ENCODE measurements at places on chromosomes 16 and 17. TPM values are rescaled to one million over a fixed set of nuclear protein-coding genes. Genes with fewer than 3 reads are reported as not detected.

GRCh38 chr16:14263769-14264168 is 192.7 kb downstream of the MRTFB start:
- no peak for DNase-seq

GRCh38 chr16:17784073-17784472 is 313.3 kb upstream of the XYLT1 start:
- no peak for DNase-seq

DNA sequence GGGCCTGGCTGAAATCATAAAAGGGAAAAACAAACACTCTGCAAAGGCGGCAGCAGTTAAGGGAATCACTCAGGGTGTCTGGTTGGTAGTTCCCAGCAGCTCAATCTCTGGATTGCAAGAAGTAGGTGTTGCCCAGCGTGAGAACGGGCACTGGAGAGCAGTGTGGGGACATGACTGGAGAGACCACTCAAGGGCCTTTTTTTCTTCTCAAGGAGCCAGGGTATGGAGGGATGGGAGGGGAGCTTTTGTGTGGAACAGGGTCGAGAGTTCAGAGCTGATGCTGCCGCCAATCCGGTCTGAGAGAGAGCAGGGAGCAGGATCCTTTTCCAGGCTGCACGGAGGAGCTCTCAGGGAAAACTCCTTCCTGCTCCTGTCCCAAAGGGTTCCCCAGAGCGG is 15.2 kb downstream of the SCNN1B start:
- no peak for DNase-seq

- DNase-seq, result no peak
These were observed 109.8 kb downstream of the SDR42E1 start for GRCh38 chr16:81901484-81901883.

DNA sequence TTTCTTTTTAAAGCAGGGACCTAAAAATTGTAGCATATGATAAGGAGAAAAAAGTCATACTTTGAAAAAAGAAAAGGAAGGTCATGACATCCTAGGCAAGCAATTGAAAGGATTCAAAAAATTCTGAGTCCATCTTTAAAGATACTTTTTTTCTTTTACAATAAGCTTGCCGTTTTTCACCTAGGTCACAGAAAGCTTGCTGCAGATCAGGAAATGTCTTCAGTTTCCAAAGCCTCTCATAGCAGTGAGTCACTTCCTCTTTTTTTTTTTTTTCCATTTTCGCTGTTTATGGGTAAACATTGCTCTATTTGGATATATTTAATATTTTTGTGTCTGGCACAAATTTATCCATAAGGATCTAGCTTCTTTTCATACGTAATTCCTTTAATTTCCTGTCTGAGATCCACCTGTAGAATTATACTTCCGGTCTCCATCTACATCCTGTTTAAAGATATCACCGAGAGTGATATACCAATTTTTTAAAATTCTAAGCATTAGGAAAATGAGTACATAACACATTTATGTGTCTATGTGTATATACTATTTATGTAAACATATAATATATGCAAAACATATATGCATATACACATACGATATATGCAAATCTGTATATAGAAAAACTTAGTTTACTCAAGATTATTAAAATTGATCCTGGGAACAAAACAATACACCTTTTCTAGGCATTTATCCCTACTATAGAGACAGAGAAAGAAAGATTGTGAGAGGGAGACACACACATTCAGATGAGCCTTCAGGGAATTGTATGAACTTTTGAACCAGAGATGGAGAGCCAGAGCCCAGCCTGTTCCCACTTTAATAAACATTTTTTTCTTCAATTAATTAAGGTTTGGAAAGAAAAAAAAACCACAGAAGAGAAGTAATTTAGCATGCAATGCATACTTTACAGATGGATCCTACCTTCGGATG is 134.4 kb downstream of the SKAP1 start:
- DNase-seq, result no peak

- no peak for DNase-seq
These were observed 139.6 kb downstream of the HS3ST3A1 start for GRCh38 chr17:13462146-13462545.

DNA sequence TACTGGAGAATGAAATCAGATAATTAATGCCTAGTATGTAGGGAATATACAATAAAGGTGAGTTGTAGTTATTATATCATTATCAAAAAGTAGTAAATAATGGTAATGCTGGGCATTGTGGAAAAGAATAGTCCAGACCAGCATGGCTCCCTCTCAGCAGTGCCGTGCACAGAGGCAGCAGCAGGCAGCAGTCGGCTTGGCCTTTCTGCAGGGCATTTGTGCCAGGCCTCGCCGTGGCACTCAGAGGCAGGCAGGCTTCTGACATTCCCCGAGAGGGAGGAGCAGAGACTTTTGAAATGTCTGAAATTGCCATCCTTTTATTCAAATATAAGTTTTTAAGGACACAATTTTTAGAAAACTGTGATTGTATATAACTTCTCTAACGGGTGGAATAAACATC is 15.0 kb downstream of the KIAA0513 start:
- DNase-seq, result no peak

DNA sequence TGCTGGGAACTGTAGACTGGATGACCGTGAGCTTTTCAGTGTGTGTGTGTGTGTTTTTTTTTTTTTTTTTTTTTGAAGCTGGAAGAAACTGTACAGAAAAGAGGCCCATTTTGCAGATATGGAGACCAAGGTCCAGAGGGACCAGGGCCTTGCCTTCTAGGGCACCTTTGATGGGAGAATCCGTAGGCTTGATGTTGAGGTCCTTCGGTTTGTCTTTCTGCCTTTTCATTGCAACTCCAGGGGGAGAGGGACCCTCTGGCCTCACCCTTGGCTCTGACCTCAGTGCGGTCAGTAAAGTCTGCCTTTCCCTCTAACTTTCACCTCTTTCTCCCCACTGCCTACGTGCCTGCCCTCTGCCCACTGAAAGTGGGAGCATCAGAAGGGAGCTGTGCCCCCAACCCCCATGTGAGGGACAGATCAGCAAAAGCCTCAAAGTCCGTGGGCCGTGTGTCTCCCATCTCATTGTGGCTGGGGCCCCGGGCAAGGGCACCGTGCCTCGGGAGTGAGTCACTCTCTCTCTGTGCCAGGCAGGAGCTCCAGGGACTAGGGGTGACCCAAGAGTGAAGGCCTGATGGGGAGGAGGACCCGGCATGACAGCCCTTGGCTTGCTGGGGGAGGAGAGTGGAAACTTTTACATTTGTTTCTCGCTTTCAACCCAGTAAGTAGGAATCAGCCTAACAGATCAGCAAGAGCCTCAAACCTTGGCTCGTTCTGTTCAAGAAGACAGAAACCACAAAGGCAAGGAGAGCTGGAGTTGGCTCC is 123.6 kb downstream of the CMIP start:
- DNase-seq, result no peak

- DNase-seq, result no peak
These were observed 62.4 kb downstream of the STH start for GRCh38 chr17:46061435-46061834.

GRCh38 chr17:19331134-19331533 is 31.4 kb downstream of the B9D1 start:
- no peak for DNase-seq

GRCh38 chr16:3878610-3879009 is 1.9 kb downstream of the CREBBP start:
- no peak for DNase-seq

DNA sequence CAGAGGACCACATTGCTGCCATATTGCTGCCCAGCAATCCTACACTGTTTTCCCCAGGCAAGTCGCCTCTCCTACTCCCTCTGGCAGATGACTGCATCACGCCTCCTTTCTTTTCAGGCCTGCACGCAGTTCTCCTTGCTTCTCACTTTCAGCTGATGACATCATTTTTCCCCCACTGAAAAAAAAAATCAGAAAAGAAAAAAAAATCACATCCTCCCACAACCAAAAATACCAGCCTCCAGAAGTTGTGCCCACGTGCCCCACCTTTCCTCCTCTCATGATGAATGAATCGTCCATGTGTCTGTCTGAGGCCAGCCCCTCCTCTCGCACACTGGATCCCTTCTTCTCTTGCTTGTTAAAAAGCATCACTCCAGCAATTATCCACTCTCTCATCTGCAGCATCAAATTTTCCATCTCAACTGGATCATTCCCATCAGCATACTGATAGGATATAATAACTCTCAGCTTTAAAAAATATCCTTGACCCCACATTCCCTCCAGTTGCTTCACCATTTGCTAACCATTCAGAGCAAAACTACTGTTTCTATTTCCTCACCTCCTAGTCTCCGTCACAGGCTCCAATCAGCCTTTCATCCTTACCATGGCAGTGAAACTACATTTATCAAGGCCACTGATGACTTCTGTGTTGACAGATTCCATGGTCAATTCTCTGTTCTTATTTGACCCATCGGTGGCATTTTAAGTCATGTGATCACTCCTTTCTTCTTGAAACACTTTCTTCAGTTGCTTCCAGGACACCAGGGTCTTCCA is 30.1 kb upstream of the DYNLL2 start:
- no peak for DNase-seq

- no peak for DNase-seq
These were observed 7.6 kb downstream of the PER1 start for GRCh38 chr17:8144401-8145231.

DNA sequence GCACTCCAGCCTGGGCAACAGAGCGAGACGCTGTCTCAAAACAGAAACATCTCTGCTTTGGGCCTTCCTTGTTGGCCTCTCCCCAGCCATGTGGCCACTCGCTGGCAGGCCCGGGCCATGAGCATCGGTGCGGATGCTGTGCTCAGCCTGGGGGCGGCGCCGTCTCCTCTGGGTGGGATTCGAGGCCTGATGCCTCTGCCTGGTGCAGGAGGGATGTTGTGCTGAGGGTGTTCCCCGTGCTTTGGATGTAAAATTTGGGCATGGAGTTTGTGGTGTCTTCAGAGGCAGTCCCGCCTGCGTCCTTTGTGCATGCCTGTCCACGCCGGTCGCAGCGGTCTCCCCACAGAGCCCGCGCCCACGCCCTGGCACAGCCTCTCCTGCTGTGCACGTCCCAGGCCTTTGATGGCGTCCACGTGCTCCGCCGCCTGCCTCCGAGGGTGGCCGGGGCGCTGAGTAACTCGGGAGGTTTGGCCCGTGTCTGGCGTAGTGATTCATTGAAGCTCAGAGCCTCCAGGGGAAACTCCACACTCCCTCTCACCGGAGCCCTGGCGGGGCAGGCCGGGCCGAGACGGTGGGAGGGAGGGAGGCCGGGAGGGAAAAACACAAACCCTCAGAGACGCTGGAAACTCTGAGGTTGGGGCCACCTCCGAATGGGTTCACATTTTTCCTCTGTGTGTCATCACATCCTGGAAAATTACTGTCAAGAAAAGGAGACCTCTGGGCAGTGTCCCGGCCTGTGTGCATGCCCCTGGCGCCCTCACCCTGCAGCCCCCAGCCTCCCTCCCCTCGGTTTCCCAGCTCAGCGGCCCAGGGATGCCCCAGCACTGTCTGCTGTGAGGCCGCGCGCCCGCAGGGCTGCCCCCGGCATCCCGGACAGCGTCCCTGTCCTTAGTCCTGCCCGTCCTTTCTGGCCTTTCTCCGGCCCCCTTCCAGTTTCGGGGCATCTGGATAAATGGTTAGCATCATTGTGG is 19.0 kb downstream of the CENPX start:
- DNase-seq, result peak; percentile 79

GRCh38 chr17:52212851-52213250 is 54.3 kb upstream of the CA10 start:
- no peak for DNase-seq

DNA sequence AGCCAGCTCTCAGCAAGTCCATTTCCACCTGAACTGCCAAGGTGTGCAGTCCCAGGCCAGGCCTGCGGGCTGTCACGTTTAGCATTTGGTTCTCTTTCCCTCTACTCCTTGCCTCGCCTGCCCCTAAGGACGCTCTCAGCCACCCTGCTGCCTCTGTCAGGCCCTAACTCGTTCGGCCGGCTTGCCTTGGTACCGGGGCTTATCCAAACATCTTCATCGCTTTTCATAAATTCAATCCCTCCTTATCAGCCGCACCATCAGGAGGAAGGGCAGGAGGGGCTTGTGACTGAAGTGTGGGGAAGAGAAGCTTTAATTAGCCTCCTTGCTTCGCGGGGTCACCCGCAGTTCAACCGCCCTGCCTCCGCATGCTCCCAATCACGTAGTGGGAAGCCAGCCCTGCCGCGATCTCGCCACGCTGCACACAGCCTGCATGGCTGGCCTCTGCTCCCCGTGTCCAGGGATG is 231.1 kb downstream of the SOX9 start:
- no peak for DNase-seq

- DNase-seq, result no peak
These were observed 8.1 kb upstream of the TMEM100 start for GRCh38 chr17:55730808-55731207.

- DNase-seq, result no peak
These were observed at the start of gene MPO for GRCh38 chr17:58280480-58281217. Gene MPO, minus strand, starts transcription at chr17:58280935. Its CDS starts 177 bp downstream, at chr17:58280758.

GRCh38 chr17:6524520-6524919 is 31.8 kb downstream of the PITPNM3 start:
- no peak for DNase-seq

DNA sequence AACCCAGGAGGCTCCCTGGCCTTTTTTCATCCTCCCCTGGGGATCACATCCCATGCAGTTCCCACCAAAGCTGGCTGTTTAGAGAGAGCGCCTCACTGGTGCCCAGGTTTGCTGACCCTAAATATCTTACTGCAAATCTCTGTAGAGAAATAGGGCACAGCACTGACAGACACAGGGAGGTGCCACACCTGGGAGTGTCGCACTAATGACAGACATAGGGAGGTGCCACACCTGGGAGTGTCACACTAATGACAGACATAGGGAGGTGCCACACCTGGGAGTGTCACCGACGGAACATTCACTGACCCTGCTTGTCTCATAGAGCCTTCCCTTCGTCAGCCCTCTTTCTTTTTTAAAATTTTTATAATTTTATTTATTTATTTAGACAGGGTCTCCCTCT is 25.6 kb downstream of the UNK start:
- no peak for DNase-seq

DNA sequence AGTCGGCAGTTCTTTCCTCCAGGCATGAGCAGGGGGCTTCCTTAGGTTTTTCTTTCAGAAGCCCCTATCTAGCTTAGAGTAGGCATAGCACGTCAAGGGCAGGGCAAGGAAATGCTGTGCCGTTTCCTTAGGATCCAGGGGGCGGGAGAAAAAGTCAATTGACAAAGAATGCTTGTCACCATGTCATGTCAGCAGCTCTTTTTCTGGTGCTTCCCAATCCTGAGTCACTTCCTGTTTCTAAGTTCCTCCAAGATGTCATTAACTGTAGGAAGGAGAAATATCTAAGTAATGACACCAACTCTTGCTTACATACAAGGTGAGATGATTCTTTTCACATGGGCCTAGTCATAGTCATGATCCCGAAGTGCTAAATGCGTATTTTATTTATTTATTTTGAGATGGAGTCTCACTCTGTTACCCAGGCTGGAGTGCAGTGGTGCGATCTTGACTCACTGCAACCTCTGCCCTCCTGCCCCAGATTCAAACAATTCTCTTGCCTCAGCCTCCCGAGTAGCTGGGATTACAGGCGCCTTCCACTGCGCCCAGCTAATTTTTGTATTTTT is 35.2 kb downstream of the GJC1 start:
- DNase-seq, result no peak

The KRT24 gene
- not detected for total RNA-seq

The FBXO39 gene
- not detected for total RNA-seq

The GNG13 gene
- total RNA-seq, result not detected

The ZFPM1 gene
- 1.8 TPM for total RNA-seq

The SLC16A13 gene
- 0.56 TPM for total RNA-seq

The NPIPB13 gene
- 6.5 TPM for total RNA-seq

The TBC1D3E gene
- not detected for total RNA-seq

The PLEKHG4 gene
- total RNA-seq, result 15.6 TPM

The UMOD gene
- not detected for total RNA-seq

The GLP2R gene
- total RNA-seq, result 2.3 TPM

The KCNG4 gene
- not detected for total RNA-seq

The ITPRIPL2 gene
- total RNA-seq, result 113 TPM
